NCI-H446 treated with DMSO at 0.1 percent for 48 hours (cell line): ENCODE measurements at places on chromosomes 3 and 15.

DNA sequence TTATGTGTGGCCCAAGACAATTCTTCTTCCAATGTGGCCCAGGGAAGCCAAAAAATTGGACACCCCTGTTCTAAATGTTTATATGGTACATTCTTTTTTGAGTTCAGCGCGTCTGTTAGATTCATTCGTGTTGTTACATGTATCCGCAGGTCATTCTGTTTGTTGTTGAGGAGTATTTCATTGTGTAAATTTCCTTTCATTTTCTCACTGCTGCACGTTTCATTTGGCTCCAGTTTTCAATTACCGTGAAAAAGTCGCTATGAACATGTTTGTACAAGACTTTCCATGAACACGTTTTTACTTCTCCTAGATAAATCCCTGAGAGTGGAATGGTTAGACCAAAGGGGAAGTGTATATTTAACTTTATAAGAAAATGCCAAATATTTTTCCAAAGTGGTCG lies 7.5 kb upstream of the OPA1 start:
- no peak for DNase-seq

GRCh38 chr3:69304396-69304795 lies 81.5 kb downstream of the FRMD4B start:
- no peak for DNase-seq

DNA sequence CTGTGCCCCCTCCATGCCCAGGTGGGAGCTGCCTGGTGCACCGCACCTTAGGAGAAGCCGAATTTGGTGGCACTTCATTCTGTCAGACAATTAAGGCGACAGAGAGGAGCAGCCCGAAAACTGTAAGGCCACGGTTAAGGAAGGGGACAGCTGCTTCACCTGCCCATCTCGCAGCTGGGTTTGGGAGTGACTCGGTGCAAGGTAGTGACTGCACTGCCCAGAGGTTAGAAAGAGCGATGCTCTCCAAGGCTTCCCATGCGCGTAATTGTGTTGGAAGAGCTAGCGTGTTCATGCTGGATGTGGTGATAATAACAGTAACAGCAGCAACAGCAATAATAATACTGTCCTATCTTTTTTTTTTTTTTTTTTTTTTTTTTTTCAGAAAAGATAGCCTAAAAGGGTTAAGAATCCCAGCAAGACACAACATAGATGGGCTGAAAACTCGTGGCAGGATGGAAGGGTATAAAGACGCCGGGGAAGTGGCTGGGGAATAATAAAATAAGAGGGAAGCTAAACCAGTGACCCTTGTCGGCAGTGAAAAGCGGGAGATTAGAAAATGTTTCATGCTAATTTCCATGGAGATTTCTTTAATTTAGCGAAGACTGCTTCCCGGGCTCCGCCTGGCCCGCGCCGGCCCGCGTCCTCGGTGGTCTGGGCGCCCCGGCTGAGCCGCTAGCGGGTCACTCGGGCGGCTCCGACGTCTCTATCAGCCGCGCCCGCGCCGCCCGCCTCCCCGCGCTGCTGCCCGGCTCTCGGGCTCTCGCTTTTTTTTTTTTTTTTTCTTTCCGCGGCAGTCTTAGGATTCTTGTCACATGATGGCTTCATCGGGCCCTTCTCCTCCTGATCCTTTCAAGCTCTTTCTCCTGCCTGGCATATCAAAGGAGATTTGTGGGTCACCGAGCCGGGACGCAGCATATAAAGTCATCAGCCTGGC lies 617.1 kb downstream of the NR2F2 start:
- DNase-seq = no peak

DNA sequence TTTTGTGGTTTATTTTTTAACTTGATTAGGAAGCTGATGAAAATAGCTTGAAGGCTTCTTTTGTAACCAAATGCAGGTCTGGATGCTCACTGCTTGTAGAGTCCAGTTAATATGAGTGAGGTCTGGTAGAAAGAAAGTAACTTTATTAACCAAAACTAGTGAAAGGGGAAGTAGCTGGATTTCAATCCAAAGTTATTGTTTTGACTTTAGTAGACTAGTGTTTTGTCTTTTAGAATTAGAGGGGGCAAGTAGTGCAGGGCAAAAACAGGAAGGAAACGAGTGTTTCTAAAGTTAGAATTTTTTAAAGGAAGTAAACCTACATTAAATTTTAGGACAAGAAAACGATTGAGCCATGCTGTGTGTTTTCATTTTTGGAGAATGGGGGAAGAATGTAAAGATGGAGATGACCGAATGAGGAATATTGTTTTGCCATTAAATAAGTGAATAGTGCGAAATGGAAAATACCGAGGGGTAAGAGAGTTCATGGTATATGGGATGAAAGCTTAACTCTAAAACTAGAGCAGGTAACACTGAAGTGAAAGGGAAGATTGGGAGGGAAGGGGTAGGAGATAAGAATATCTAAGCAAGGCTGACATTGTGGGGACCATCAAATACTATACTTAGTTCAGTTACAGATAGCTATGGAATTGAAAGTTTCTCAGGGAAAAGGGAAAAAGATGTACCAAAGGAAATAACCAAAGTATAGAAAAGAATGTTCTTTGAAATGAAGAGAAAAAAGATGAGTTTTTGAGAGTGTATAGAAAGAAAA lies 40.0 kb downstream of the USP3 start:
- DNase-seq = no peak

DNA sequence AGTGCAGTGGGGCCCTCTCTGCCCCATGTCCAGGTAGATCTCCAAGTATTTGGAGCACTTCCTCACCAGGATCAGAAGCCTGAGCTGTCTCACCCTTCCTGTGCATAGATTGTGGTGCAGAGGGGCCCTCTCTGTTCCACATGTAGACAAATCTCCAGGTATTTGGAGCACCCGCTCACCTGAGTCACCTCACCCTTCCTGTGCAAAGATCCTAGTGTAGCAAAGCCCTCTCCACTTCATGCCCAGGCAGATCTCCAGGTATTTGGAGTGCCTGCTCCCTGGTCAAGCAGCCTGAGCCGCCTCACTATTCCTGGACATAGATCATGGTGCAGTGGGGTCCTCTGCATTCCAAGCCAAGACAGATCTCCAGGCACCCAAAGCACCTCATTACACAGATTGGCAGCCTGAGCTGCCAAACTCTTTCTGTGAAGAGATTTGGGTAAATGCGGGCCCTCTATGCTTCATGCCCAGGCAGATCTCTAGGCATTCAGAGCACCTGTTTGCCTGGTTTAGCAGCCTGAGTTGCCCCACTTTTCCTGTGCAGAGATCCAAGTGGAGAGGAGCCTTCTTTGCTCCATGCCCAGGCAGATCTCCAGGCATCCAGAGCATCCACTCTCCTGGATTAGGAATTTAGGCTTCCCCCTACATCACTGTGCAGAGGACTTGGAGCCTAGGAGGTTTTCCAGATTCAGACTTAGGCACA lies 249.8 kb downstream of the AGBL1 start:
- no peak for DNase-seq

DNA sequence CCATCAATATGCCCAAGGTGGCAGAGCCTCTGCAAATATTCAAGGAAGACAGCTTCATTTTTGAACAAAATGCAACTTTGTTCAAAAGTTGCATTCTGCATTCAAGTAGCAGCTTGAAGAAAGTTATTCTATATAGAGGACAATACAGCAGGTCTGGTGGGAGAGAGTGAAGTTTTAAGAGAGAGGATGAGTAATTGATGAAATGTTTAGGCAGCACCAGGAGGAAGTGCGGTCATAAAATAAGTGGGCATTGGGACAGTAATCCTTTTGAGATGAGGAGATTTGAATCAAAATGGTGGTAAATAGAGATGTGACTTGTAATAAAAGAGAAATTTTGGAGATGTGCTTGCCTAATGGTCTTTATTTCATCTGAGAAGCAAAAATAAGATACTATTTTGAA lies 607.3 kb upstream of the ZNF385D start:
- DNase-seq = no peak

GRCh38 chr3:10015461-10015904 lies 10.8 kb upstream of the FANCD2 start:
- no peak for DNase-seq

- DNase-seq = peak; percentile 58
Observed at GRCh38 chr3:136658946-136659682, 93.1 kb downstream of the STAG1 start.

DNA sequence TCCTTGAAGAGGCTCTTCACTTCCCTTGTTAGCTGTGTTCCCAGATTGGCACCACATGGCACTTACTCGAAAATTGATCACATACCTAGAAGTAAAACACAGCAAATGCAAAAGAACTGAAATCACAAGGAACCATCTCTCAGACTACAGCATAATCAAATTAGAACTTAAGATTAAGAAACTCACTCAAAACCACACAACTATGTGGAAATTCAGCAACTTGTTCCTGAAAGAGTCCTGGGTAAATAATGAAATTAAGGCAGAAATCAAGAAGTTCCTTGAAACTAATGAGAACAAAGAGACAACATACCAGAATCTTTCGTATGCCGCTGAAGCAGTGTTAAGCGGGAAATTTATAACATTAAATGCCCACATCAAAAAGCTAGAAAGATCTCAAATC lies 566.3 kb upstream of the TGFBR2 start:
- DNase-seq = no peak

DNA sequence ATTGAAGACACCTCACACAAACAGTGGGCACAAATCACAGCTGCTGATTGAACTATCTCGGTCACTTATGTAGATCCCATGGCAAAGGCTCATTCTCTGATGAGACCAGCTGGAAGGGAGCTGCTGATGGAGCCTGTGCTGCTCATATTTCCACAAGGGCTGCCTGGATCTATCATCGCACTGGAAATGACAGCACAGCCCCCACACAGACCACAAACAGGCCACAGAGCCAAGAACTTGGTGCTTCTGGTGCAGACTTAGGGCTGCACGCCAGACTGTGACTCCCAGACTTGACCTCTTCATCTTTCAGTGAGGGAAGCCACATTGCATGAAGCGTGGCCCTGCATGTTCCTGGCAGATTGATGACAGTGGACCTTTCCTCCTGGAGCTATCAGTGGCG lies 197.6 kb downstream of the MINAR1 start:
- DNase-seq = no peak

DNA sequence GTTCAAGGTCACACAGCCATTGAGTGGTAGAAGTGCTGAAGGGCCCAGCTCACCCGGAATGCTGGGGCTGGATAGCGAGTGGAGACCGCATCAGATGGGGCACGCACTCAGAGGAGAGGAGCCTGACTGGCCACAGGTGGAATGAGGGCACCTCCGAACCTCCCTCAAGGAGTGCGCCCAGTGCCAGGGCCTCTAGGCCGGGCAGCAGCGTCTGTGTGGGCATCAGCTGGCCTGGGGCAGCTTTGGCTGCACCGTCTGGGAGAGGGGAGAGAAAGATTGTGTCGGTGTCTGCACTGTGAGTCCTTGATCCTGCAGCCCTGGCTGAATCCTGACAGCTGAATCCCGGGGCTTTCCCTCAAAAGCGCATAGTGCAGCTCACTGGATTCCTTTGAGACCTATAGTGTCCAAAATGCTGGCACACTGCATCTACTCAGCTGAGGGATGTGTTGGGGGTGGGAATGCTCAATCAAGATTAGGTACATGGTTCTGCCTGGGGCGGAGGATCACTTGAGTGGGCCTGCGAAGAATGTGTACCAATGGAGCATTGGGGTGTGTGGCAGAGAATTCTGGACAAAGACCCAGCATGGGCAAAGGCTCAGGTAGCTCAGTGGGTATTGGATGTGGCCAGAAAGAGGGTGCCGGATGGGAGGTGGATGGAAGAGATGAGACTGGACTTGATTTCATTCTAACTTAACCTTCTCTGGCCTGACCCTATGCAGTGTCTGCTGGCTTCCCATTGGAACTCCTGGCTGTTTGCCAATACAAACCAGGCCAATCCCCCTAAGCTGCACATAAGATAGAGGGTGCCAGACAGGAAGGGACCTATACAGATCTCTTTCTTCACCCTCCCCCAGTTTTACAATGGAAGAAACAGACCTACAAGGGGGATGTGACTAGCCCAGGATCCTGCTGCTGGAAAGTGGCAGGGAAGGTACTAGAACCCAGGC lies 950 bp downstream of the ANKDD1A start:
- no peak for DNase-seq

DNA sequence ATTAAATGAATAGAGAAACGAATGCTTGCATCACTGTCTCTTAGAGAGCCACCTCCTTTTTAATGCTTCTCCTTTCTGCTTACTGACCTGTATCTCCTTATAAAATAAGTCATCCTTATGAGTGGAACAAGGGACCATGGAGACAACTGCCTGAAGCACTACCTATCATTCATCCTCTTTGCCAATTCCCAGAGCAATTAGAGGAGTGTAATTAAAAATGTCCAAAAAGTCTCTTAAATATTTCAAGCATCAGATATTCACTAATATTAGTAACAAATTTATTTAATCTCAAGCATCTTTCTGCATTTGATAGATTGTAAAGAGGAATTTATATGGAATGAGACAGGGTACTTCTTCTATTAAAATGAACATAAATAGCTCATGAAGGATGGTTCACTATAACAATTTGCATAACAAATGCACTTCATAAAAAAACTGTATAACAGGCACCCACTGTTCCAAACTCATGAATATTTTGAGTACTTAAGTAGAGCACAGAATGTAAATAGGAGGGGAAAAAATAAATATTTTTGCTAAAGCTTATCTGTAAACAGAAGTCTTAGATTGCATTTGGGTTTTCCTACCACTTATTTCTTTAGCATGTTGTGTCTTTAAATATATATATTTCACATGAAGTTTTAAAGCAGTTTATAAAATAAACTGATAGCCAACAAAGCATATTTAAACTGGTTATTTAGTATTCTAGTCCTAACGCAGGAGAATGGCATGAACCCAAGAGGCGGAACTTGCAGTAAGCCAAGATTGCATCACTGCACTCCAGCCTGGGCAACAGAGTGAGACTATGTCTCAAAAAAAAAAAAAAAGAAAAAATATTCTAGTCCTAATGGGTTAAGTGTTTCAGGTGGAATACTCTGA lies 269.3 kb downstream of the TBL1XR1 start:
- no peak for DNase-seq

DNA sequence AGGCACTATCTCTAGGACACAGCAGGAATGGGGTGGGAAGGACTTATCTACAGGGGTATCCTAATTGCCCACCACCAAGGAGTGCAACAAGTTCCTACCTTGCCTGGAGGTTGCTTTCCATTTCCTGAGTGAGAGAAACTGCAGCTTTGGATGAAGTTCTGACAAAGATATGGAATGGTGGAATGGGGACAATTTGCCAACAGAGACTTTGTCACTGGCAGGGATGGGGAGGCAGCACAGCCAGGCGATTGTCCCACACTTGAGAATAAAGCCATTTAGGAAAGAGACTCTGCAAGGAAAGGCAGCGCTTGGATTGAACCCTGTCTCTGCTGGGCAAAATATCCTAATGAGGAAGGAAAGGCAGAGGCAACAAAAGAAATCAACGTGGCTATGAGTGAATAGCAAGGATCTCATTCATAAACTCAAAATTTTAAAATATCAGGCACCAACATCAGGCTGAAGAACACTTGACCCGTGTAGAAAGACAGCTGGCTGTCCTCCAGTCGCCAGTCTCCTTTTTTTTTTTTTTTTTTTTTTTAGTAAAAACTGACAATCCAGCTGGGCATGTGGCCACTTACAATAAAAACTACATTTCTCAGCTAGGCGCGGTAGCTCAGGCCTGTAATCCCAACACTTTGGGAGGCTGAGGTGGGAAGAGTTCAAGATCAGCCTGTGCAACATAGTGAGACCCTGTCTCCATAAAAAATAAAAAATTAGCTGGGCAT lies 31.6 kb upstream of the PDE8A start:
- DNase-seq = no peak

GRCh38 chr3:106386050-106386449 lies 517.2 kb upstream of the CBLB start:
- DNase-seq = no peak

GRCh38 chr3:54746722-54747121 lies 181.1 kb downstream of the LRTM1 start:
- DNase-seq = no peak

- DNase-seq = no peak
Observed at GRCh38 chr3:133939463-133939835, 43.8 kb upstream of the RAB6B start.
